ENCODE measurements at places on chromosomes 3 and 15. TPM values are rescaled to one million over a fixed set of nuclear protein-coding genes. Genes with fewer than 3 reads are reported as not detected.

Gene REC114
- not detected for total RNA-seq

DNA sequence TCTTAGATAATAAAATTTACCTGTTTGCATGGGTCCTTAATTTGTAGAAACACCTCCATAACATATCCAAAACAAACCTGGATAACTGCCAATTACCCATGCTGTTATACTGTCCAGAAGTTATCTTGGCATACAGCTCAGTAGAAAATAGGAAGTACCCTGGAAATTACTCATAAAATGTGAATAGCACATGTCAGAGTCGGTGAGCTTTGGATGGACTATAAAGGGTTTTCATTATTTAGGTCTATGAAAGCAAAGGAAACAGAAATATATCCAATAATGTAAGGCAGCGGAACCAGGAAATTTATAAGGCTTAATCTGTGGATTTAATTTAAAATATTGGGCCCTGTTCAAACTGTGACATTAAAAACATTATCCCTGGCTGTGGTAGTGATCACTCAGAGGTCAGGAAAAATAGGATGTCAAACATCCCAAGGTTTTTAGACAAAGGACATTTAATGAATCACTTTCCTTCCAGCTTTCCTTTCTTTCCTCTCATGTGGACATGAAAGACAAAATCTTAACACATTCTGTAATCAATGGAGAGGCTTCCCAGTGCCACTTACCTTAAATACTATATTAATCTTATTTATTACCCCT lies 459.0 kb upstream of the DPH6 start:
- DNase-seq: no peak

DNA sequence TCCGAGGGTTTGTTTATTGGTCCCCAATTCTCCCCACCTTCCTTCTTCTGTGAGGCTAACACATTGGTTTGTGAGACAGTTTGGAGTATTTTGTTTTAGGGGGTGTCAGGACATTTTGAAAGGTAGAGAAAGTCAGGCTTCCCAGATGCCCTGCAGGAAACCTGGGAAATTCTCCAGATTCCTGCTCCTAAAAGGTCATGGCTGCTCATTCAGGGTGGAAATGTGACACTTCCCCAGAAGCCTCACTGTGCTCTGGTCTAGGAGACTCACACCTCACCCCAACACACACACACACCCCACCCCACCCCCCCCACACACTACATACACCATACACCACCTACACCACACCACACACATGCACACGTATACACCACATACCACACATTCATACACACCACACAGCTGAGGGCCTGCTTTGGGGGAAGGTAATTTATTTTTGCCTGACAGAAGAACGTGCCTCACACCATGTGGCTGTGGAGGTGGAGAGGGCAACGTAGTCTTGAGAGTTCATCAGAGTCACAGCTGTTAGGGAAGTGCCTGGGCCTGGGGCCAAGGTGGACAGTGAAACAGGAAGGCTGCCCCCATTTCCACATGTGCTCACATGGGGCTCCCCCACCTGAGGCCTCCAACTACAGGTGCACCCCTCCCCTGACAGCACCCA lies 40.4 kb upstream of the LIMD1 start:
- peak; percentile 88 for DNase-seq

- DNase-seq: no peak
These were observed 38.1 kb downstream of the OXNAD1 start for GRCh38 chr3:16303037-16303575.

Data from IMR-90 (cell line).